ENCODE measurements at places on chromosomes 12 and 14.

DNA sequence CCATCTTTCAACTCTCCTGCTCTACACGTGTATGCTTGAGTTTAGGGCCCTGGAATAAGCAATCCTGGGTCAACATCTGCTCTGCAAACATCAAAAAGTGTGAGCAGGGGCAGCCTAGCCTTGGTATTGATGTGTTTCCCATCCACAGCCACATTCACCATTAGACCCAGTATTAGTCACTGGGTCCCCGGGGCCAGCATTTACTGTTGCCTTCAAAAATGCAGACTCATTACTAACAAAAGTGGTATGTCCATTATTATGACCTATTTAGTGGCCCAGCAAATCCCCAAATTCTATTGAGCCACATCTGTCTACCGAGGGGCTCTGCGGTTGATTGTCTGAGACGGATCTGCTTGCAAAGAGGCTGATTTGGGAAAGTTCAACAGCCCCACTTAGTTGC is 661.8 kb downstream of the DIO2 start:
- H3K27me3 ChIP-seq = no peaks in the 10 kb centered on the region
- H3K4me1 ChIP-seq = no peaks in the 10 kb centered on the region
- no peak overlapping the region for H3K27ac ChIP-seq

DNA sequence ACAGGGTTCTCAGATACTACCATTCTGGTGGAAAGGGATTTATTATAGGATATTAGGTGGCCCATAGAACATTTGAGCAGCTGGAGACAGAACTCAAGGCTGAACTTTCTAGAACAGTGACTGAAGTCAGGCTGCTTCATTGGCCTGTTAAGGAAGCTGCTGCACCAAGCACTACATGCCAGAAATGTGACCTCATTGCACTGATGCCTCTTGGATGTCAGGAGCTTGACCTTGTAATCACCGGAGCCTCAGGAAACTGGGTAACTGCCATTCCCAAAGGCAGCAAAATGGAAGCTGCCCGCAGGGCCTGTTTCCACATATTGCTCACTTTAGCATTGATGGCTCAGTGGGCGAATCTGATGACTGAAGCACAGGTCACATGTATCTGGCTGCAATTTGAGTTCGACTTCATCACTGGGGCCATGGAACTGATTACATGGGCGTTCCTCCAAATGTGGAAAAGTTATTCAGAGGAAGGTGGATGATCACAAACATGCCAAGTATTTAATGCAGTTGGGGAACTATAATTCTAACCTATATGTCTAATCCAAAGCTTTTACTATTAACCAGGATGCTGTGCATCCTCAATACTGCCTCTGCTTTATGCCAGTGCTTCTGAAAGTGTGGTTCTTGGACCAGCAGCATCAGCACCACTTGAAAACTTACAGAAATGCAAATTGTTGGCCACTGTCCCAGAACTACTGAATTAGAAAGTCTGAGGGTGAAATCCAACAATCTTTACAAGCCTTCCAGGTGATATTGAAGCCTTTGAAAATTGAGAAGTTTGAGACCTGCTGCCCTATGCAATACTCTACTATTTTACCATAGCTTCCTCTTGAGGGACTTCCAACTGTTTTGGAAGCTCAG is 337.2 kb upstream of the NAV3 start:
- no peak overlapping the region for H3K4me3 ChIP-seq
- H3K27ac ChIP-seq = no peak overlapping the region
- no peak for DNase-seq
- H3K27me3 ChIP-seq = no peaks in the 10 kb centered on the region
- no peaks in the 10 kb centered on the region for H3K36me3 ChIP-seq
- no peaks in the 10 kb centered on the region for H3K4me1 ChIP-seq

GRCh38 chr12:116106870-116107269 is 170.6 kb downstream of the MED13L start:
- no peak for DNase-seq
- no peak overlapping the region for H3K27ac ChIP-seq
- peaks cover 3% of the 10 kb centered on the region for H3K36me3 ChIP-seq
- H3K4me1 ChIP-seq = no peaks in the 10 kb centered on the region
- H3K27me3 ChIP-seq = no peaks in the 10 kb centered on the region
- no peak overlapping the region for H3K4me3 ChIP-seq

DNA sequence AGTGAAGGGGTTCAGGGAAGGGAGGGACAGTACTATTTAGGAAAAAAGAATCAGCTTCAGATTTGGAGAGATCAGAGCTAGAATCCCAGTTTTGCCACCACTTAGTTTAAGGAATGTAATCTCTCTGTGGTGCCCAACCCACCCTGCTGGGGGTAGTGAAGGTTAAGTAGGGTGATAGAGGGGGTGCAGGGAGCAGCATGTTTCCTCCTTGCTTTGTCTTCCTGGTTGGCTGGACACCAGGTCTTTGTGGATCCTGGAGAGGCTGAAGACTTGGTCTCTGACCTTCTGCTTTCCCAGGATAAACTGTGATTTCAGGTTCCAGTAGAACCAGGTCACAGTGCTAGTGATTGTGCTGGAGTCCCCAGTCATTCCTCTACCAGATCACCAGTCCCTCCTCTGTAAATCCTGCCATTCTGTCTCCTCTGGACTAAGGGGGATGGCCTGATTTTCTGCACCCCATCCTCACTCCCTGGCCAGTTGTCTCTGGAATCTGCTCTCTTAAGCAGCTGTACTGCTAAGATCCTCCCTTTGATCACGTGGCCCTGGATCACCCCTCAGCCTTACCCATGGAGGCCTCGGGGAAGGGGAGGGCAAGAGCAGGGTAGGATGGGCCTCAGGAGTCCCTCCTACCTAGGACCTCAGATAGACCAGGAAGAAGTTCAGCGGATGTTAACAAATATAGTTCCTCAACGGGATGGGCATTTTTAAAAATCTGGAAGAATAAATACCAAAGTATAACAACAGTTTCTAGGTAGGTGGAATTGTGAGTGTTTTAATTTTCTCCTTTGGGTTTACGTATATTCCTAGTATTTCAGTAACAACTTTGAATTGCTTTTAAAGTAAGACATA is 3.1 kb downstream of the MAP3K12 start:
- H3K27me3 ChIP-seq = no peaks in the 10 kb centered on the region
- no peak overlapping the region for H3K4me3 ChIP-seq
- peak overlapping the region; percentile 60 for H3K27ac ChIP-seq
- H3K4me1 ChIP-seq = peaks cover 71% of the 10 kb centered on the region
- H3K36me3 ChIP-seq = no peaks in the 10 kb centered on the region

DNA sequence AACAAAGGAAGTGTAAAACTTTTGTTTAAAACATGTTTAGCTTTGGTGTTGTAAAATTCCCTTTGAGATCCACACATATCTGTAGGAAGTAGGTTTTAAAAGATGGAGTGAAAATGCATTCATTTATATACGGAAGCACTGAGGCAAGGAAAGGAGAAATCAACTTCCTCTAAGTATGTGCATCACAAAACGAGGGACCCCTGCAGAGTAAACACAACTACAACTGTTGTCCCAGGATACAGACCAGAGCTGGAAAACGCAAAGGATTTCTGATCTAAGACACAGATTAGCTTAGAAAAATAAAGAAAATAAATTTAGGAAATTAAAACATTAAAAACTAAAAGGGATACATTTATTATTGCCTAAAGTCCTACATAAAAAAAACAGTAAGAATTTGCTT is 297.6 kb downstream of the MED13L start:
- no peak overlapping the region for H3K4me3 ChIP-seq
- H3K36me3 ChIP-seq = peaks cover 86% of the 10 kb centered on the region
- H3K4me1 ChIP-seq = no peaks in the 10 kb centered on the region
- no peak for DNase-seq

All from suprapubic skin (tissue), 4 donors.